ENCODE measurements at places on chromosomes 13 and 19.

DNA sequence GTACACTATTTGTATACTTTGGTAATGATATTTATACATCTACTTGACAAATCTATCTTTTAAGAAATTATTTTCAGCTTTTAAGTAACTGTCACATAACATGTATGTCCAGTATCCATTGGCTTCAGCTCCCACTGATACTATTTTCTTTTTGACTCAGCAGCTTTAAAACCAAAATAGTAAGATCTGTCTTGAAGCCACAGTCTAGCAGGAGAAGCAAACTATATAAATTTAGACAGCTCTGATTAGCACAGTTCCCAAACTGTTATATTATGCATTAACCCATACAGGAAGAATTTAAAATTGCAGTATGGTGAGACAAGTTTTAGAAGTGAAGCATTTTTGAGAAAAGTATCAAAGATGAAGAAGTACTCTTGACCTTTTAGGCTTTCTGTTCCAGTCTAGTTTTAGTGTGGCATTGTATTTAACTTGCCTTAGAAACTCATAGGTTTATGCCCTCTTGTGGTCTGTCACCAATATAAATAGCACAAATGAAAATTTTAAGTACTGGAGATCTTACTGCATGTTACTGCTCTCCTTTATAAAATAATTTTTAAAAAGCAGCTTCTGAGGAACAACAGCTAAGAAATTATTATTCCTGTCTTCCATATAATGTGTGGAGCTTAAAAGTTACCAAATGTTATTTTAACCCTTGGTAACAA is 24.7 kb downstream of the URI1 start:
- no peak for DNase-seq

GRCh38 chr13:80140685-80141084 is 200.2 kb downstream of the SPRY2 start:
- DNase-seq = no peak

DNA sequence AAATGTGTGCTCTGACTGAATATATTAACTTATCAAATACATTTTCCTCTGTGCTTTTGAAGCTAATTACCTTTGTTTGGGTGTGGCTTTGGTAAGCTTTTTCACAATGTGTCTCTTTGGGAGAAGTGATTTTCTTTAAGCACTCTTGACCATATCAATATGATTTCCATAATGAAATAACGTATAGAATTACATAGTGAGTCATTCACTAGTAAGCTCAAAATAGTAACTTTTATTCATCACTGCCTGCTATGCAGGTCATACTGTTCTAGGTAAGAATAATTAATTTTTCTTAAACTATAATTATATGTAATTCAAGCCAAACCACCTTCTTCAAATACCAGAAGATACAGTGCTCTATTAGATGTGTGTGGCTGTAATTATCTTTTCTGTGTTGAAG is 480.7 kb downstream of the MYO16 start:
- no peak for DNase-seq

GRCh38 chr13:79030513-79030912 is 371.6 kb upstream of the OBI1 start:
- DNase-seq = no peak

DNA sequence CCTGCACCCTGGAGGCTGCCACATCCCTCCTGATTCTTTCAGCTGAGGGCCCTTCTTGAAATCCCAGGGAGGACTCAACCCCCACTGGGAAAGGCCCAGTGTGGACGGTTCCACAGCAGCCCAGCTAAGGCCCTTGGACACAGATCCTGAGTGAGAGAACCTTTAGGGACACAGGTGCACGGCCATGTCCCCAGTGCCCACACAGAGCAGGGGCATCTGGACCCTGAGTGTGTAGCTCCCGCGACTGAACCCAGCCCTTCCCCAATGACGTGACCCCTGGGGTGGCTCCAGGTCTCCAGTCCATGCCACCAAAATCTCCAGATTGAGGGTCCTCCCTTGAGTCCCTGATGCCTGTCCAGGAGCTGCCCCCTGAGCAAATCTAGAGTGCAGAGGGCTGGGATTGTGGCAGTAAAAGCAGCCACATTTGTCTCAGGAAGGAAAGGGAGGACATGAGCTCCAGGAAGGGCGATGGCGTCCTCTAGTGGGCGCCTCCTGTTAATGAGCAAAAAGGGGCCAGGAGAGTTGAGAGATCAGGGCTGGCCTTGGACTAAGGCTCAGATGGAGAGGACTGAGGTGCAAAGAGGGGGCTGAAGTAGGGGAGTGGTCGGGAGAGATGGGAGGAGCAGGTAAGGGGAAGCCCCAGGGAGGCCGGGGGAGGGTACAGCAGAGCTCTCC is 6.9 kb upstream of the CEACAM5 start:
- no peak for DNase-seq

DNA sequence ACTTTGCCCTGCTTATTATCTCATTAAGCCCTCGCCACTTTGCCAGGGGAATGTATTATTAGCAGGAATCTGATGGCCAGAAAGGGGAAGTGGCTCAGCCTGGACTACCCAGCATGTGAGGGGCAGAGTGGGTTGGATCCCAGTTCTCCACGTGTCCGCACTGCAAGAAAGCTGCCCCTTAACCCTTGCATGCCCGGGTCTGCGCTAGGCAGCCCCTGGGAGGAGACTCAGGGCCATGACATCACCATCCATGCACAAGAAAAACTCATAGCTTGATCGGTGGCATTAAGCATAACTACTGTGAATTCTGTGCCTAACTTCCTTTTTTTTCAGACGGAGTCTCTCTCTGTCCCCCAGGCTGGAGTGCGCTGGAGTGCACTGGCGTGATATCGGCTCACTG is 8.9 kb downstream of the CACNG8 start:
- DNase-seq = no peak

DNA sequence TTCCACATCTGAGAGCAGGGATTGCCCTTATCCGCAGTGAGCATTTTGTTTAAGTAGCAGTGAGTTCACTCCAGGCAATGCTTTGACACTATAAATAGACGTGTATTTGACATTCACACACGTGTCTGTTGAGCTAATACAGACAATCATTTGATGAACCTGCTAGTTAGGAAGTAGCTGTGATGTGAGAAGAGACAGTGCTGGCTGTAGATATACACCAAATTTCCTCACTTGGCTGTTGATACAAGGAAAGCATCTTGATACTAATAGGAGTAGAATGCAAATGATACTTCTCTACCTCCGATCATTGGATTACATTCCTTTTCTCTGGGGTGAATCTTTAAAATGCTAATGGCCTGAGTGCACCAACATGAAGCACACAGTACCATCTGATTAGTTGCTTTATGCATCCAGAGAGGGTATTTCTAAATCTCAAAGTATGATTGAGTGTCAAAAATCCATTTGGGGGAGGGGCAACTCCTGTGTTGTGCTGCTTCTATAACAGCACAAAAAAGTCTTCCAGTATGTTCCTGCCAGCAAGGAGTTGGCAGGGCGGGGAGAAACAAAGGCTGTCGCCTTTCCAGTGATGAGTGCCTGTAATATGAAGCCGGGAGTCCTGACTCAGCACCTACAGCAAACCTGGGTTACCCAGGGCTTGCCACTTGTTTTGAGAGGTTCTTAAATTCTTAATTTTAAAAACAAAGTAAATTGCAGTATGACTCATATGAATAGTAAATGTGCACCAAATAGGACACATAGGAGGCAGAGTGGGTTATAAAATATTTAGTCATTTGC is 7.0 kb downstream of the CUL4A start:
- no peak for DNase-seq

GRCh38 chr19:56332695-56333094 is 18.1 kb upstream of the ZSCAN5A start:
- DNase-seq = no peak

DNA sequence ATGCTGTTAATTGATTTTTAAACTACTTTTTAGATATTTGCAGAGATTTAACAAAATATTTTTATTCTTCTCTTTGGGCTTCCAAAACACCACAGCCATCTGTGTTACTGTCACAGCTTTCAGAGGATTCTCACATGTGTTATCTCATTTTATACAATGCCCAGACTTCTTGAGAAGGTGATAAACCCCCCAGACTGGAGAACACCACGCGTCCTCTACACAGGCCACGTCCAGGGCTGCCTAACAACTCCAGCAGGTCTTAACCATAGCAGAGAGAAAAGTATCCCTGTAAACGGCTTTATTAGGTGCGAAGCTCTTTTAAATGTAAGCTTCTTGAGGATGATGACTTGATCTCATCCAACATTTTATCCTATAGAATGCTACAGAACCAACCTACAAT is 2.0 kb downstream of the GPR183 start:
- no peak for DNase-seq

GRCh38 chr13:62250501-62251201 is 835.0 kb upstream of the PCDH20 start:
- DNase-seq = no peak

GRCh38 chr19:48814895-48815294 is 4.1 kb upstream of the BCAT2 start:
- DNase-seq = no peak

DNA sequence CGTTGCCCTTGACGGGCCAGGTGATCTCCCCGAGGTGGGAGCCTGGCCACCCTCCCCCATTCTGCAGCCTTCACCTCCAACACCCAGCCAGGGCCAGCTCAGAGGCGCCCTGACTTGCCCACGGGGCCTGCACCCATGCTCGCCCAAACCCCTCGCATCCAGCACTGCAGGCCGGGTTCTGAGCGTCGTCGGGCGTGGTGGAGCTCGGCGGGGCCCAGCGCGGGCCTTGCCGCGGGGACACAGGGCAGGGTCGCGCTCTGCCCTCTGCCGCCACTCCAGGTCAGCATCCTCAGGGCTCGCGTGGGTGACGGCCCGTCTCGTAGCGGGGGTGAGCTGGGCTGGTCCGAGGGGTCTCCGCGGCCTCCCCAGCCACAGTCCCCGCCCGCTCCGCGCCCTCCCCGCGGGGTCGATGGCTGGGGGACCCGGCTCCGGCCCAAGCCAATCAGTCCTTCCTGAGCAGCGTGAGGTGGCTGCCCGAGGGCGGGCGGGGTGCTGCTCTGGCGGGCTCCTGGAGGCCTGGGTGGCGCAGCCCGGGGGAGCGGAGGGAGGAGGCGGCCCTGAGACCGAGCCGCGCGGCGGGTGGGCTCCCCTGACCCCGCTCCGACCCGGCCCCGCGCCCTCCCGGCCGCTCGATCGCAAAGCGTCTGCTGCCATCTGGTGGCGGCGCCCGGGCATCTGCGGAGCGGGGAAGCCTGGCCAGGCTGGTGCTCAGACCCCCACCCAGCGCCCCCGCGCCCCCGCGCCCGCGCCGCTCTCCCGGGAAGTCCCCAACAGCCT is 61.4 kb downstream of the CCNE1 start:
- peak; percentile 66 for DNase-seq

DNA sequence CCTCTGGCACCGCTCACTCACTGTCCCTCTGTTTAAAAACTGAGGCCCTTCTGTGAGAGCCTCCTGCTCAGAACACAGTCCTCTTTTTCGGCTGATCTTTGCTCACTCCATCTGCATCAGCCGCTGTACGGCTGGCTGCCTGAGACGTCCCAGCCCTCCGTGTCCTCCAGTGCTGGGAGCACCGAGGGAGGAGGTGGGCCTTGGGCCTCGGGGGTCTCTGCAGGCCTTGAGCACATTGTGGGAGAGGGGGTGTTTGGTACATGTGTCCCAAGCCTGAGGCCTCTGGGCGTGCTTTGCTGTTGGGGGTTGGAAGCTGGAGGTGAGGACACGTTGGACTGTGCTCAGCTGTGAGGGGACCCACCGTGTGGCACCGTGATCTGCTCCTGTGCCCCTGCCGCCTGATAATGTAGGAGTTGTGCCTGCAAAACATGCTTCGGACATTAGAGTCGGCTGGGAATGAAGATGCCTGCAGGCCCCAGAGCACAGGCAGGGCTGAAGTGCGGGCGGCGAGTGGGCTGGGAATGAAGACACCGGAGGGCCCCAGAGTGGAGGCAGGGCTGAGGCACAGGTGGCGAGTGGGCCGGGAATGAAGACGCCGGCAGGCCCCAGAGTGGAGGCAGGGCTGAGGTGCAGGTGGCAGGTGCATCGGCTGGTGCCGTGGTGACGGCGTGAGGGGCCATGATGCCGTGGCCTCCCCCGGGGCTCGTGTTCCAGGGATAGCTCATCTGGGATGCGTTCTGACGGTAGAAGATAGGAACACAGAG is 30.6 kb downstream of the MCF2L start:
- no peak for DNase-seq

DNA sequence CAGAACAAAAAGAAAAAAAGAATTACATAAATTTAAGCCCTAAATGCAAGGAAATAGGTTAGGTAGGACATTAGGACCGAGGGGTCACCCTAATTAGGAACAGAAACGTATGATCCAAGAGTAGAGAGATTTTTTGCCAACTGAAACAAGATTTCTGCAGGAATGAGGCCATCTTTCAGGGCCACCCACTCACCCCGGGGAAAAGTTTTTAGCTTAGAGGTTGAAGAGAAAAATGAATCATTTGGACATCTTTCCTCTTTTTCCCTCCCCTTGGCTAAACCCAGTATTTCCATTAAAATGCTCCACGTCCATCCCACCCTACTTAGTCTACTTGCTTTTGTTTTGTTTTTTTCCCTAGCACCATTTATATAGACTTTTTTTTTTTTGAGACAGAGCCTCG is 10.6 kb upstream of the PNMA8A start:
- DNase-seq = no peak

- no peak for DNase-seq
Observed at GRCh38 chr19:2529473-2529918, 53.6 kb downstream of the GADD45B start.

GRCh38 chr19:3193256-3194105 is 7.8 kb downstream of the NCLN start:
- no peak for DNase-seq

GRCh38 chr13:24276861-24277260 is 32.5 kb upstream of the C1QTNF9 start:
- DNase-seq = no peak

- no peak for DNase-seq
Observed at GRCh38 chr19:33432446-33433170, 59.1 kb downstream of the CEBPG start.

DNA sequence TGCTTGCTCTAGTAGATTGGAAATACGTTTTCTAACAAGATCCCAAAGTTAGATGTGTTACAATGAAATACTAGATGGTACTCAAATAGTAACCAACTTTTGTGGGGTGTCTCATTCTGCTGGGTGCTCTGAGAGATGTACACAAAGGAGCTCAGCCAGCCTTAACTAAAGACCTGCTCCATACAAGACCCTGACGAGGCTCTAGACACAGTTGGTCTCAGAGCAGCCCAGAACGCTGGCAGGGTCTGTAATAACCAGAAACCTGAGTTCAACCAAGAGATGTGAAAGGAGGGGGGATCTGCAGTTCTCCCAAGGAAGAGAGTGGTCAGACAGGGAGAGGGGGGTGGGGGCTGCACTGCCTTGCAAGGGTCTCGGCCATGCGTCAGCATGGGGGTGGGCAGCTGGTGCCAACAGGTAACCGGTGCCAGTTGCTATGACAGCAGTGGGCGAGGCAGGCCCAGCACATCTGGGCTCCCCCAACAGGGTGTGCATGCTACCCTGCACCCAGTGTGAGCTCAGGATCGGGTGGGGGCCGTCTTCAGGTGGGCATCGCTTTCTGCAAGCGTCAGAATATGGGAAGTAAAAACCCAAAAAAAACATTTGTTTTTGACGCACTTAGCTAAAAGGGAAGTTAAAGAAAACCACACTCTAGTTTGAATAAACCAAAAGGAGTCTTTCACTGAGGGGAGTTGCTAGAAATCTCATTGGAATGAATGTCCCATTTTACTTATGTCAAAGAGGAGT is 68.0 kb upstream of the GPR183 start:
- no peak for DNase-seq

GRCh38 chr19:2050991-2051772 is at the start of gene MKNK2:
TSS of gene MKNK2 (minus strand) at chr19:2051244. CDS start at chr19:2050851, 393 bp downstream.
- DNase-seq = peak; percentile 95

- no peak for DNase-seq
Observed at GRCh38 chr19:15249972-15250639, 17.9 kb upstream of the EPHX3 start.
